ENCODE measurements at places on chromosomes 6 and 20.

- no peak for DNase-seq
Observed at GRCh38 chr20:50496773-50497385, 13.3 kb upstream of the PTPN1 start.

- DNase-seq, result no peak
Observed at GRCh38 chr20:16666272-16666671, 63.6 kb upstream of the SNRPB2 start.

DNA sequence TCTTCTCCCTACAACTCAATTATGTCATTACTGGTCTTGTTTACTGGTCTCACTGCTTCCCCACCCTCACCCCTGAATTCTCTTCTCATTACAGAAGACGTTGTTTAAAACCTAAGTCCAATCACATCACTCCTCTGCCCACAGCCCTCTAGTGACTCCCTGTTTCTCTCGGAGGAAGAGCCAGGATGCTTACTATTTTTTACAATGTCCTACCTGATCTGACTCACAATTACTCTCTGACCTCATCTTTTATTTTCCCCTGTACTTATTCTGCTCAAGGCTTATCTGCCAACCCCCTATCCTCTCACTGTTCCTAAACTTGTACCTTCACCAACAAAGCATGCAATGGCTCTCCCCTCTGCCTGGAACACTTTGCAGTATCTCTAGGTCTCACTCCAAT lies 400.4 kb upstream of the PTCHD4 start:
- DNase-seq, result no peak

GRCh38 chr6:125828476-125829039 lies 37.8 kb downstream of the NCOA7 start:
- no peak for DNase-seq

GRCh38 chr6:22848121-22848520 lies 278.8 kb downstream of the HDGFL1 start:
- DNase-seq, result no peak

- DNase-seq, result no peak
Observed at GRCh38 chr20:48877304-48877703, 44.2 kb upstream of the ARFGEF2 start.

DNA sequence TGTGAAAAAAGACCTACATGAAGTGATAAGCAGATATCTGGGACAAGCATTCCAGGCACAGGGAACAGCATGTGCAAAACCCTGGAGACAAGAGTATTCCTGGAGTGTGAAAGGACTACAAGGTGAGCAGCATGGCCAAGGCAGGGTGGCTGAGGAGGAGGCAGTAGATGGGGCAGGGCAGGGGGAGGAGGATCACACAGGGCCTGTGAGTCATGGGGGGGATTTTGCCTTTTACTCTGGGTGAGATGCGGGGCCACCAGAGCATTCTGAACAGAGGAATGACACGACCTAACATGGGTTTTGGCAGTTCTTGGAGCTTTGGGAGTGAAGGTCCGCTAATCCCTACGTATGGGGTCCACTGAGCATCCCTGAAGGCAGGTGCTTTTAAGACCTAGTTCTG lies 69.8 kb upstream of the CCN6 start:
- no peak for DNase-seq

GRCh38 chr6:52362443-52363227 lies 684 bp downstream of the PAQR8 start:
- DNase-seq, result peak; percentile 67

DNA sequence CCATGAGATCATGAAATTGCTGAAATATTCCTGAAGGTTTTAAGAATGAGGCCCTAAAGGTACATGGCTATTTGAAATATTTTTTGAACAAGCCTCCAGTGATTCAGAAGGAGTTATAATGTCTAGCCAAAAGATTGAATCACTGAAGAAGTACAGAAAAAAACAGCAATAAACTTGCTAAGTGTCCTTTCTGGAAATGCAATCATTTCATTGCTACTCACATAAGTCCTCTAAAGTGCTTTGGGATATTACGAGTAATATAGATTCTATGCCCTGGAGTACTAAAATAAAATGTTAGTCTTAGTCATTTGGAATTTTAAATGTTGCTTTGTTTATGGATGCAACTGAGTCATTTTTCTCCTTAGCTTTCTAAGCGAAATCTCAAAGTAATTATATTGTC lies 32.7 kb downstream of the CENPW start:
- DNase-seq, result no peak
